ENCODE measurements at places on chromosomes 6 and 20. TPM values are rescaled to one million over a fixed set of nuclear protein-coding genes. Genes with fewer than 3 reads are reported as not detected.

GRCh38 chr6:76465410-76465809 lies 392.9 kb upstream of the IMPG1 start:
- DNase-seq, result no peak

GRCh38 chr20:15823718-15824117 lies 749.5 kb downstream of the KIF16B start:
- DNase-seq, result peak; percentile 29

GRCh38 chr6:141977782-141978181 lies 154.9 kb upstream of the GJE1 start:
- DNase-seq, result no peak

DNA sequence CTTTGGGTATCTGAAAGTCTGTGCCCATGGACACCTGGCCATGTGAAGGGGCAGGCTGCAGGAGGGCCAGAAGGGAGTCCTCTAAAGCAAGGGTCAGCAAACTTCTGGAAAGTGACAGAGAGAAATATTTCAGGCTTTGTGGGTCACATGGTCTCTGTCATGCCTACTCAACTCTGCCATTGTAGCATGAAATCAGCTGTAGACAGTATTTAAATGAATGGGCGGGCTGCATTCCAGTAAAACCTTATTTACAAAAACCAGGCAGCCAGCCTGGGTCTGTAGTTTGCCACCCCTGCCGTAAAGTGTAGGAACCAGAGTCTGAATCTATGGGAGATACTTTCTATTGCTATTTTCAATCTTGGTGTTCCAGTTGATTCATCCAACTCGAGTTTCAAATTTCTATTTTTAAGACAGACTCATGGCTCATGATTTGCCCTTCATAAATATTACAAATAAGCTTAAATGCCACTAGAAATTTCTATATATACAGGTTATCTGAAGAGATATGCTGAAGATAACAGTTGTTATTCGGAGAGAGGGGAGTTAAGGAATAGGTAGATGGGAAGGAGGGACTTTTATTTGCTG lies 19.0 kb upstream of the ADGRF4 start:
- no peak for DNase-seq

GRCh38 chr20:60964911-60965310 lies 287.1 kb upstream of the CDH4 start:
- no peak for DNase-seq

DNA sequence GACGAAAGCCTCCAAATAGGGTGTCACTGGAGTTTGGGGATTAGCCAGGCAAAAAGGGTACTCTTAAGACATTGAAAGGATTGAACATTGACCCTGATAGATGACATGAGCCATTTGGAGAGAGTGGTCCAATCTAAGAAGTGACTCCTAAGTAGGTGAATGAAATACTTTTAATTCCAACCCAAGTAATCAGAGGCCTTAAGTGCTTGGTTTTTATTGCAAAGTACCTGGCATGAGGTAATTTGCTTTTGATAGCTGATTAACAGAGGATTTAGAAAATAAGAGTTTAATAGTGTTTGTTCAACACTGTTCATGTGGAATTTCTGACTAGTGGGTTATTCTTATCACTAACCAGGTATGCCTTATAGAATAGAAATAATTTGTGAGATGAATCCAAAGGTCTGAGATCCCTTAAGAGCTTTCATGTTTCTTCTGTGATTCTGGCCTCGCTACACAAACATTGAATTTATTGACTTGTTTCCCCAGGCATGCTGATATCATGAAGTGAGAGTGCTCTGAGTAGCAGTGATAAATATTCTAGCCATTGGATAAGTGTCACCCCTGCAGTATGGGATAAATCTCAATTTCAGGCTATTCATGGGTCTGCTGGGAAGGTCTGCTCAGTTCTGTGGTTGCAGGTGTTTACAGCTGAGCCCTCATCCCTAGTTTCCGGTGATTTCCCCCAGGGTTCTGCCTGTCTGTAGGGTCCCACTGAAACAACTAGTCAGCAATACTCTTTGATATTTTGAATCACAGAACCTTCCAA lies 6.5 kb downstream of the NCOA7 start:
- no peak for DNase-seq

DNA sequence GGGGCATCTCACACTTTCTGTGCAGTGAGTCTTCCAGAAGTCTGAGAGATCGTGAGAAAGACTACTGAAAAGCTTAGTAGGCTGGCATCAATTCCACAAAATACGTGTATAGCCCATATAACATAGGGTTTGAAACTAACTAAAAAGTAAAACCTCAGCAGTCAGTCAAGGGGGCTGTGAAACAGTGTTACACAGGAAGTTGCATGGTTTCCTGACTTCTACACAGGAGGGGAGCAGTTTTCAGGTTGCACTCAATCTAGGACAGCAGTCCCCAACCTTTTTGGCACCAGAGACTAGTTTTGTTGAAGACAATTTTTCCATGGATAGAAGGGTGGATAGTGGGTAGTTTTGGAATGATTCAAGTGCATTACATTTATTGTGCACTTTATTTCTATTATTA lies 4.7 kb upstream of the LY86 start:
- DNase-seq, result no peak

GRCh38 chr6:144327081-144327480 lies 41.9 kb downstream of the UTRN start:
- DNase-seq, result no peak

DNA sequence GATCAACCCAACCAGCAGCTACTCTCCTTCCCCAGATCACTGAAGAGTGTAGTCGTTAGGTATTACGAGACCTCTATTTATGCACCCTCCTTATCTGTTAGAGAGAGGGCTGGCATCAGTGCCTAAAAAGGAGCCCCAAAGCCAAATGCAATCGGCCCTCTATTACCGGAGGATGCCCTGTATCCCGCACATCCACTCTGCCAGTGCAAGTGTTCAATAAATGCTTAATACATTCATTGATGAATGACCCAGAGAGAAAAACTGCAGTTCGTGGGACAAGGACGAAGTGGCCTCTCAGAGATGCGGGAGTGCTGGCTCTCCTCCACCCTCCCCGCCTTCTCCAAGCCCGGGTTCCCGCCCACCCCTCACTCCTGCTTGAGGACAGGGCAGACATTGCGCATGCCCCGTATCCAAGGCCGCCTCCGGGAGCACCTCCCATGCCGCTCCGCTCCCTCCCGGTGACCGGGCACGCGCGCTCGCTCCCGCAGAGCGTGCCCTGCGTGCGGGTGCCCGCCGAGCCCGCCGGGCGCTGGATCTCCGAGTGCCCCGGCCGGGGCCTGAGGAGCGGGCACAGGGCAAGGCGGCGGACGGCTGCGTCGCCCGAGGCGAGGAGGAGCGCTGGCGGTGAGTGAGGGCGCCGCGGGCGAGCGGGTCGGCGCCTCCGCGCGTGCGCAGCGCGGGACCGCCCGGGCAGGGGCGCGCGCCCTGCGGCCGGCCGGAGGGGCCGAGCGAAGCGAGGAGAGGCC lies 27.2 kb upstream of the BTBD3 start:
- DNase-seq, result peak; percentile 10

GRCh38 chr6:97081010-97081590 lies 156.6 kb downstream of the KLHL32 start:
- DNase-seq, result no peak

- no peak for DNase-seq
Observed at GRCh38 chr20:63310265-63310991, 17.4 kb downstream of the COL20A1 start.

- no peak for DNase-seq
Observed at GRCh38 chr20:21557241-21558020, 43.6 kb upstream of the NKX2-2 start.

GRCh38 chr6:163444077-163444476 lies 29.6 kb downstream of the QKI start:
- no peak for DNase-seq

DNA sequence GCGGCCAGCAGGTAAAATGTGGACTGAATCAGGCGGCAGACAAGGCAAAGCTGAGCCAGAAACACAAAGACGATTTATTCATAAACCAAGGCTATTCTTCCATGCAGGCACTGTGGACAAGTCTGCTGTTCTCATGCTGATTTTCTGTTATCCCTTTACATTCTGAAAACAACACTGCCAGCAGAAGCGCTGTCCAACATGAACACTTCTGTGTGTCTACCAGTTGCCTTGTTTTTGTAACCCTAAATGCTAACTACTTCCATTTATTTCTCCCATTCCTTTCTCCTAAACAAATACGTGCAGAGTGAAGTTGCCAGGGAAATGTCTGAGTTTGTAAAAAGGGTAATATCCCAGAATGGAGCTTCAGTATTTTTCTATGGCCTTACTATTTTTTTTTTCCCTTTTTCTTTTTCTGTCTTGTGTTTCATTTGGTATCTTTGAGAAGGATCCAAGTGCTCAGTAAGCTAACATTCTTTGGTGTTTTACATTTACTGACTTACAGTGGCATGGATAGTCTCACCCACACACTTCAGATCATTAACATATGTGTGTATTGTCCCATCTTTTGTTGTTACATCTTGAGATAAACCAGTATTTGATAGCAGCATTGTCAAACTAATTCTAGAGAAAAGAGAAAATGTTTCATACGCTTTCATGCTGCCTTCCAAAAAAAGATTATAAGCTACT lies 1308.9 kb upstream of the MAP3K7 start:
- DNase-seq, result no peak

GRCh38 chr6:148509119-148509799 lies 166.6 kb downstream of the SASH1 start:
- DNase-seq, result no peak

DNA sequence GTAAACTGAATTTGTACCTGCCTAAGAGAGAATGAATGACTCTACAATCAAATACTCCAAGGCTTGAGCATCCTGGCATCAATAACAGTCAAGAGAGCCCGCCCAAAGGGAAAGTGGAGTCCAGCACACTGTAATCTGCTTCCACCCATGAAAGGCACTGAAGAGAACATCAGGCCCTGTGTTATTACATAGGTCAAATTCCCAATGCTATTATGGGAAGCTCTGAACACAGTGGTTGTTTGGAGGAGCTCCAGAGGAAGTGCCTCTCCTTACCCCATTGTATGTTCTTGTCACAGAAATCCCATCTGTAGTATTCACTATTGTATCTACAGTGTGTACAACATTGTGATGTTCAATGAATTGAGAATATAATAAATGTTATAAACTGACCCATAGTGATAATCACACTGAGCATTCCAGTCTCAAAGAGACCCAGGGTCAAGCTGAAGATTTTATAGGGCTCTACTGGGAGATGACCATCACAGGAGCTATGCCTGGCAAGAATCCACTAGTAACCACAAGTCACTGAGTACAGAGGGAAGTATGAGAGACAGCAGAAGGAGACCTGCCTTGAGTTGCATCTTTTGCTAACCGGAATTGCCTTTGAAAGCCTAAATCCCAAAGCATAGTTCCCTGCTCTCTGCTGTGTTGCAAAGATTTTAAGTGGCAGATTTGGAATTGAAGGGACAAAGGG lies 446.7 kb downstream of the GJA1 start:
- DNase-seq, result no peak

GRCh38 chr20:33299111-33299603 lies 16.1 kb downstream of the BPIFB1 start:
- DNase-seq, result no peak

The MAP1LC3A gene
- 21.6 TPM for total RNA-seq

The PRICKLE4 gene
- total RNA-seq, result not detected

The CLPSL1 gene
- not detected for total RNA-seq

The DNAH8 gene
- total RNA-seq, result not detected

The CBLN4 gene
- total RNA-seq, result not detected

The POM121L2 gene
- total RNA-seq, result not detected

The SLC24A3 gene
- total RNA-seq, result not detected

The STMND1 gene
- 0.14 TPM for total RNA-seq
